ENCODE measurements at places on chromosomes 12 and 14.

DNA sequence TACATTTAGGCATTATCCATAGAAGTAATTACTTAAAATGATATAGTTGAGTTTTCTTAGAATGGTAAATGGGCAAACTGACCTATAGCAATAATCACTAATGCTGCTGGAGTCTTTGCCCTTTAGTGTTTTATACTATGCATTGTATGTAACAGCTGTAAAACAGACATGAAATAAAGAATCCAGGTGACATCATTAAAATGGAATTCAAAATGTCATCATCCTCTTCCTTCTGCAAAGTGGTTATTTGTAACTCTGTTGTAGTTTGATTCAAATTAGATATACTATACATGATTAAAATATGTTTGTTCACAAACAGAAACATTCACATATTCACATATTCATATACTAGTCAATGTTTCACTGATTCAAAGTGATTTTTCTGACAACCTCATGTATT is 598.8 kb downstream of the SLC16A7 start:
- DNase-seq = no peak

- no peak for DNase-seq
Observed at GRCh38 chr12:13229504-13229903, 33.0 kb downstream of the EMP1 start.

DNA sequence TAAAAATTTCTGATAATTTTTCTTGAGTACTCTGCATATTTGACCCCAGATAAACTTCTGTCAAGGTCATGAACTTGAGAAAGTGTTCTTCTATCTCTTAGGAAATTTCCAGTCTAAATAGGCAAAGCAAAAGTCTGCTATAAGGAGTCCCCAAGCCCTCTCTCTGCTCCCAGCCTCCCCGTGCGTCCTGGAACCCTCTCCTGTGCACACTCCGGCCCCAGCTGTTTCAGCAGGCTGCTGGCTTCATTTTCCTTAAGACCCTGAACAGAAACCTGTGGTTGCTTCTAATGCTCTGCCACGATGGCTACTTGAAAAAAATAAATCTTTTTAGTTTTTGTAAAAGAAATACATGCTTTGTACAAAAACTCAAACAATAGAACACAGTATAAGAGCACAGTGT is 14.7 kb downstream of the KRT2 start:
- no peak for DNase-seq

DNA sequence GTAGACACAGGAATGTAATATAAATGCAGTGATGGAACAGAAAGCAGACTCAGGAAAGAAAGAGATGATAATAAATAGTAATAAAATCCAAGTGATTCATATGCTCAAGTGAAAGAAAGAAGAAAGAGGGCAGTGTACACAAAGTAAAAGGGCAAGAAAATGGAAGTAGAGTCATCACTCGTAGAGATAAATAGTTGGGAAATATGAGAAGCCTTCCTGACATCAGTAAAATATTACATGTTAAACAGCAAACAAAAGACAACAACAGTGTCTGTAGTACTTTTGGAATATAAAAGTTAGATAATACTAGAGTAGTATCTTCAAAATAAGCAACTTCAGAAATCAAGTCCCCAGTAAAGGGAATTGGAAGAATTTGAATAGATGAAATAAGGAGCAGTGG is 412.3 kb downstream of the RAD51B start:
- DNase-seq = no peak

DNA sequence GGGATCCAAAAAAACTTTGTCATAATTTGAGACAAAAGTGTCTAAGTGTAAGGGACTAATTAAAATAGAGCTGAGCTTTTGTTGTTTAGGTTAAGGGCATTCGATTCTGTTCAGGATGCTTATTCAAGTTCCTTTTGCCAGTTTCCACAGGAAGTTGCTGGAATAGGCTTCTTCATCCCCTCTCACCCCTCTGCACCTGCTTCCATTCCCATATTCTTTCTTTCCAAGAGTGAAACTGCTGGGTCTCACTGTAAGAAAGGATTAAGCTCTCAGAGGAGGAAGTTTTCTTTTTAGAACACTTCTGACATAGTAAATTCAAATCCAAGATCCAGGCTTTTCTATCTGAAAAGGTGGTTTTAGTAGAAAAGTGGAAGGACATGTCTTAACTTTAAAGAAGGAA is 61.4 kb downstream of the POLR3B start:
- DNase-seq = no peak

- DNase-seq = no peak
Observed at GRCh38 chr14:48193893-48194292, 518.5 kb upstream of the MDGA2 start.

DNA sequence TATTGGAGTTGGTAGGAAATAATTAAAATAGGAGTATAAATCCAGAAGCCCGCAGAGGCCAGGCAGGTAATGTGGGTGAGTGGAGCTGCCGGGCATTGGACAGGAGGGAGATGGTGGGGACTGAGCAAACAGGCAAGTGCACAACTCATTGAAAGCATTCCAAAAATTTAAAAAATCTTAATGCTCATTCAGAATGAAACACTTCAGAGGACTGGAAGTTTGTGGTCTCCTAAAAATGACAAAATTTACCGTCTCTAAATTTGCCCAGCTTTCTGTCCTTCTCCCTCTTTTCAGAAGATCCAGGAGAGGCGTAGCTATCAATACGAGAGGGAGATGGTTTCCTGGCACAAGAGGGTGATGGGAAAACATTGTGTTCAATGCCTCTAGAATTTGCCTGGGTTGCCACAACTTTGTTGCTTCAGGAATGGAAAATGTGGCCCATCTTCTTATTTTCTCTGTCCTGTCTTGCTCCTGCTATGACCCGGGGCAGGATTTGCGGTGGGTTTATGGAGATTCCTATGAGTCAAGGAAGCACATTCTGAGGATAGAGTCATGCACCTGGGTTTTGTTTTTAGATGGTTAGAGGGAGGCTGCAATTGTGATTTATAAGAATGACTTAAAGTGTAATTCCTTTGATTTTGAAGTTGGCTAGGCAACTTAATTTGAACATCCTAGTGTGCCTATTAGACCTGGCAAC is 72.2 kb downstream of the BORCS5 start:
- peak; percentile 25 for DNase-seq

GRCh38 chr12:78249578-78249977 is 418.9 kb downstream of the NAV3 start:
- no peak for DNase-seq

- no peak for DNase-seq
Observed at GRCh38 chr14:61927520-61927919, 165.3 kb downstream of the SNAPC1 start.

- peak; percentile 53 for DNase-seq
Observed at GRCh38 chr12:46516933-46517578, 144.5 kb upstream of the SLC38A2 start.

GRCh38 chr12:55955344-55955743 is 10.5 kb downstream of the PMEL start:
- no peak for DNase-seq

DNA sequence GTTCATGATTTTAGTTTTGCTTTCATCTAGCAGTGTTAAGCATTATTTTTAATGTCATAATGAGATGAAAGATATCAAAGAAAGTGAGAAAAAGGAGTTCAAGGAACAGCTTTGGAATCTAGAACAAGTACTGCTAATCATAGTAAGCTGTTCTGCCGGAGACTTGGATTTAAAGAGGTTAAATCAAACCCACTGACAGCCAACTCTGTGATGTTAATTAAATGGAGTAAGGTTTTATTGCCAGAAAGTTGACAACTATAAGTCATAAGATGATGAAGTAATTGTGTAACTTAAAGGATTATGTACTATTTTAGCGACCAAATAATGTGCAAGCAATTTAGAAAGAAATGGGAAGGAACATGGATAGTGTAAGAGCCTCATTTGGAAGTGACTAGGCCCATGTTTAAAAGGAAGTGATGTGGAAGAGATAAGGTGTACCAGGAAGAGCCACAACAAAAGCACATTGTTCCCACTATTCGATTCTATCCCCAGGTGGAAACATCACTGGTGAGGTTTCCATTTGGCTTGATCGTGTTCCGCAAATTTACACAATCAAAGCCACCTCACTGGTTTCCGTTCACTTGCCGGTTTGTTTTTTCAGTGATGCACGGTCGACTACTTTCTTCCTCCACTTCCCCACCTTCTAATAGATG is 388.5 kb downstream of the PAWR start:
- no peak for DNase-seq

GRCh38 chr14:36671149-36671548 is 9.5 kb downstream of the PAX9 start:
- DNase-seq = no peak

GRCh38 chr12:32201096-32201495 is 94.4 kb downstream of the BICD1 start:
- no peak for DNase-seq

GRCh38 chr14:101508196-101508947 is 52.9 kb upstream of the DIO3 start:
- no peak for DNase-seq

DNA sequence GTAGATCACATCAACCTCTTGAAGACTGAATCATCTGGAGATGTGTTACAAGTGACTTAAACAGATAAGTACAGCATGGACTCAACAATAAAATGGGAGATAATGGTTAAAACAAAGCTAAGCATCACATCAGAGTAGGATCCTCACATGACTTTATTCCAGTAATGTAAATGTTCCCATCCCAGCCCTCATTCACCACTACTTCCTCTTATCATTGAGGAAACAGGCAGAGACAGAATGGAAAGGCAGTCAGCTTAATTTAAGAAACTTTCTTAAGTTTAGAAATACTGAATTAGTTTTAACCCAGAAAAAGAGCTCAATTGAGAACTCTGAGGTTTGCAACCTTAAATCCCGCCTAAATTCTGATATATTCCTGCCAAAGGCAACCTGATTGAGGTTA is 1.2 kb upstream of the ALG10 start:
- no peak for DNase-seq

GRCh38 chr14:39370415-39370814 is 61.8 kb downstream of the FBXO33 start:
- no peak for DNase-seq

DNA sequence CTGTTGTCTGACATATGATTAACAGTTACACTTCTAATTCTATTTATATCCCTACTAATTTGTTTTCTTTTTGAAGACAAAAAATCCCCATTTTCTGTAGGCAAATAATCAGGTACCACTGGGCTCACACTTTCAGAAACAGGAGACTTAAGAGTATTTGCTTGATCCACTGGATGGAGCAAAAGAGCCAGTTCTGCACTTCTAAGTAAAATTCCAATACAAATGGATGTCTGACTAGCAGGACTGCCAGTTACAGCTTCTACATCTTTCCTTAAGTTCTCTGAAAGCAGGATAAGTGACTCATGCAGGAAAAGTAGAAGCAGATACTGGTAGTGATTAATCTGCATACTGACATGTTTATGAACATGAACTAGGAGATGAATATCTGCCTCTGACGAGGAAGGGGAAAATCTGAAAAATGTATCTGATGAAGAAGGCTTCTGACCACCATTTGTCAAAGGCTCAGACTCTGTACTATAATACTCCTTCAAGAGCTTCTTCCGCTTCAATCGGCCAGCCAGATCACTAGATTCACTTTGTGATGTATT is 73.8 kb upstream of the ANKS1B start:
- no peak for DNase-seq

- no peak for DNase-seq
Observed at GRCh38 chr14:103185051-103186029, 62.1 kb downstream of the TNFAIP2 start.

- no peak for DNase-seq
Observed at GRCh38 chr12:13289653-13290289, 93.2 kb downstream of the EMP1 start.

DNA sequence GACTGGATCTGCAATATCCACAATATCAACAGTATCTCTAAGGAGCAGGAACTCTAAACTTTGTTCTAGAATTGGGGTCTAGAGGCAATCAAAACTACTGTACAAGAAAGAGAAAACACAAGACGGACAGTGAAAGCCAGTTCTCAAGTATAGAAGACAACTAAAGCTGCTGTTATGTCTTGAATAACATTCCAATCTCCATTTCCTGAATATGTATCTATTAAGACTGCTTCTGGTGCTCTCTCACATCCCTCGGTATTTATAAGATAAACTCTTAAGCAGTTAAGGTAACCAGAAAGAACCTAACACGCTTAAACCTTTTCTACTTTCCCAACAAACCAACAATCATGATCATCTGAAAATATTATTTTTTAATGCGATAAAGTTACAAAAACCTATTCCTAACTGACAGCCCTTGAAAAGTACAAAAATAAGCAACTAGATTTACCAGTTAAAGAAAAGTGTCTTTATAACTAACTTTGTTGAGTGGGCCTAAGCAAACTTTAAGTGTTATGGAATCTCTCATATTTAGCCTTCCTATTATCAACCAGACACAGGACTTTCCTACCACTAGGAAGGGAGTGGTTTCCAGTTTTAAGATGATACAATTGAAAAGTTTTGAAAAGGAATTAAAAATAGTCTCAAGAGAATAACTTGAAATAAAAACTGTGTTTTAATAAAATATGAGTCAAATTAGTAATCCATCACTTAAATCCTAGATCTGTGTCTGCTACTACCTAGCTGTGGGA is 30.7 kb downstream of the NUMB start:
- DNase-seq = no peak

DNA sequence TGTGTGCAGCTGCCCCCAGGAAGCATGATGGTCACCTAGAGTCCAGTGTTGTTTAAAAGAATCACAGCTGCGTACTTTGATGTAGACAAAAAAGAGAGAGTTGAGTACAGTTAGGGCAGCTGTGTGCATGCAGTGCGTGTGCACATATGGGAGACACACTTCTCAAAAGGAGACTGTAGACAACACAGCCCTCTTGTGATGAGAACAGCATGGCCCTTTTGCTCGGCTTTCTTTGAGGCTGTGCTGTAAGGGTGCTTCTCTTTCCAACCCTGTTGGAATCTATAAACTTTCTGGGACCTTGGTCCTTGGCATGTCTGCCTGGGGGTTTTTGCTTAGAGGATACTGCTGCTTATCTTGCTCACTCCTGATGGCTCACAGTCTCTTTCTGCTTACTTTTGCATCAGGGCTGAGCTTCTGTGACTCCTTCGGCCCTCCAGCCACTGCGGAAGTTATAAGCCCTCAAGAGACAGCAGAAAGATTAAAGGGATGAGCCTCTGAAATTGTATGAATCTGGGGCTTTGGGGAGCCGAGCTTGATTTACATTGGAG is 102.9 kb downstream of the DYRK2 start:
- no peak for DNase-seq

DNA sequence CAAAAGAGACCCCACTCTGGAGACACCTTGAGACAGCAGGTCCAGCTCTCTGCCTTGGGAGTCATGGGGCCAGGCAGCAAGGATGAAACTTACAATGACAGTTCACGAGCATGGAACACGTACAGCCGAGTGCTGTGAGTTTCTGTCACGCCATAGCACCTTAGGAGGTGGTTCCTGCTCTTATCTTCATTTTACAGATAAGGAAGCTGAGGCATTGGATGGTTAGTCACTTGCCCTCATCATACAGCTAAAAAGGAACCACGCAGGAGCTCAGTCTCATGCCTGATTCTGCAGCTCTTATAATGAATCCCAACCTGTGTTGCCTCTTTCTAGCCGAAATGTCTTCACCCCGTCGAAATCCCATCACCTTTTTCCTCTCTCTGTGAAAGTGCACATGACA is 39.9 kb downstream of the C14orf132 start:
- DNase-seq = no peak

DNA sequence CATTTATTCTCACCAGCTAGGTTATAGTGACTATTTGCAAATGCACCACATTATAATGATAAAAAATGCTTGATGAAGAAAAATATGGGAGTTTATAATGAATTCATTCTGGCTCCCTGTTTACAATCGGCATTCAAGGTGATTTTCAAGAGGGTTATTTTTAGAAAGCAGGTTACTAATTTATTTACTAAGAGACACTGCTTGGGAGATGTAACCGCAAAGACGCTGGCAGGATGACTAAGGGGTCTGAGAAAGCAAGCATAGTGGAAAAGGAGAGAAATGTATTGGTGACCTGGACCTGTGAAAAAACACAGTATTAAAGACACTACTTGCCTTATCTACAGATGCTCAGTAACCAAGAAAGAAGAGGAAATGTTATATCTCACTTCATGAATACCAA is 13.3 kb upstream of the PITPNM2 start:
- DNase-seq = no peak
